Activated CD4-positive, alpha-beta T cell treated with anti-CD3 and anti-CD28 coated beads for 36 hours (primary cell): ENCODE measurements at places on chromosomes 5 and 9.

DNA sequence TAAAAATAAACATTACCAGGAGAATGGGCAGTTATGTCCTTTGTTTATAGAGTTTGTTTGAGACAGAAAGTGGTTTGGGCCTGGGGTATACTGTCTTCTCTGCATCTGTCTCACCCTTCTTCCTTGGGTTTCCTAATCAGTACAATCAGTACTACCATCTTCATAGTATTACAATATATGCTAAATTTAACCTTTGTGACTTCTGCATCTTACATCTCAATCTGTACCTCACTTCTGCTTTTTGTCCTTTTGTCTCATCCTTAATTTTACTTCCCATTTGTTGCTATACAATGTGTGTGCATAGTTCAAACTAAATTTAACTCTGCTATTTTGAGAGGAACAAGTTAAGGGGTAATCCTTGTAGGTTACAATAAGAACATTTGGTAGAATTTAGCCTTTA is 19.6 kb downstream of the FBXO38 start:
- no peaks in the 10 kb centered on the region for H3K27me3 ChIP-seq
- no peak for DNase-seq
- H3K4me3 ChIP-seq: no peak overlapping the region
- peak overlapping the region; percentile 32 for H3K27ac ChIP-seq
- peaks cover 70% of the 10 kb centered on the region for H3K36me3 ChIP-seq

- no peaks in the 10 kb centered on the region for H3K27me3 ChIP-seq
- no peak overlapping the region for H3K27ac ChIP-seq
Measured at GRCh38 chr5:171937351-171937750, 69.1 kb downstream of the FBXW11 start.

GRCh38 chr9:105342147-105342505 is 97.7 kb downstream of the SLC44A1 start:
- H3K27ac ChIP-seq: no peak overlapping the region
- H3K4me3 ChIP-seq: no peak overlapping the region
- DNase-seq: no peak
- H3K36me3 ChIP-seq: peaks cover 4% of the 10 kb centered on the region
- H3K27me3 ChIP-seq: no peaks in the 10 kb centered on the region

- no peak for DNase-seq
- peaks cover 17% of the 10 kb centered on the region for H3K4me1 ChIP-seq
- H3K27me3 ChIP-seq: no peaks in the 10 kb centered on the region
- H3K27ac ChIP-seq: no peak overlapping the region
Measured at GRCh38 chr5:17178373-17178675, 39.1 kb upstream of the BASP1 start.

GRCh38 chr5:102797322-102797884 is 42.3 kb downstream of the PAM start:
- no peaks in the 10 kb centered on the region for H3K27me3 ChIP-seq
- H3K36me3 ChIP-seq: peaks cover 4% of the 10 kb centered on the region
- no peak for DNase-seq
- H3K4me3 ChIP-seq: no peak overlapping the region
- no peak overlapping the region for H3K27ac ChIP-seq
